ENCODE measurements at places on chromosomes 2 and 18.

DNA sequence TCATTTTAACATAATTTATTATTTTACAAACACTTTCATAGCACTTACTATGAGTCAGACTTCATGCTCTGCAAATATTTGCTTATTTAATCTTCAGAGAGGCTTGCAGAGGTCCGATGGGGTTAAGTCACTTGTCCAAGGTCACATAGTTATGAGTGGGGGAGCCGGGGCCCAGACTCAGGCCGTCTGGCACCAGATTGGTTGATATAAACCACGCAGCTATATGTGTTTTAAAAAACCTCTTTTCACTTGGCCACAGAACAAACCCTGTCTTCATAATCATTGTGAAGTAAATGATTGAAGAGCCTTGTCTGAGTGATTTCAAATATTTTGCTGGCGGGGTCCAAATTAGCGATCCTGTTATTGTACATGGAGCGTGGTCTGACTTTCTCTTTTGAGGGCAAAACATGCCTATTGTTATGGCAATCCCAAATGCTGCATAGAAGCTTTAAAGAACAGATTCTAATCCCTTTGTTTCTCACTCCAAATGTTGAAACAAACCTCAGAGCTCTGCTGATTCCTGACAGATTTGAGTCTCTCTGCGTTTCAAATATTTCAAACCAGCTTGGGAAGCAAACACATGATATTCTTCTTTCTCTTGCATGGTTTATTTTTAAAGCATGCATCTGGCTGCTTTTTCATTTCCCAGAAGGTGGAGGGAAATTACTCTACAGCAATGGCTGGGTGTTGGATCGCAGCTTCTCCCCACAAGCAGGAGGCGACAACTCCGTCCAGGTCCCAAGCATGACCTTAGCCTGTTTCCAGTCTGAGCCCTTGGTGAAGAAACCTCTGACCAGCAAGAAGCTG is 142.4 kb downstream of the DDX1 start:
- no peak for DNase-seq

- no peak for DNase-seq
Measured at GRCh38 chr2:240786871-240787311, 33.1 kb downstream of the KIF1A start.

GRCh38 chr2:195912079-195912478 is 156.6 kb downstream of the DNAH7 start:
- no peak for DNase-seq

GRCh38 chr18:67081482-67082211 is 434.9 kb downstream of the DSEL start:
- no peak for DNase-seq

- no peak for DNase-seq
Measured at GRCh38 chr2:10260130-10260529, 42.6 kb upstream of the HPCAL1 start.

DNA sequence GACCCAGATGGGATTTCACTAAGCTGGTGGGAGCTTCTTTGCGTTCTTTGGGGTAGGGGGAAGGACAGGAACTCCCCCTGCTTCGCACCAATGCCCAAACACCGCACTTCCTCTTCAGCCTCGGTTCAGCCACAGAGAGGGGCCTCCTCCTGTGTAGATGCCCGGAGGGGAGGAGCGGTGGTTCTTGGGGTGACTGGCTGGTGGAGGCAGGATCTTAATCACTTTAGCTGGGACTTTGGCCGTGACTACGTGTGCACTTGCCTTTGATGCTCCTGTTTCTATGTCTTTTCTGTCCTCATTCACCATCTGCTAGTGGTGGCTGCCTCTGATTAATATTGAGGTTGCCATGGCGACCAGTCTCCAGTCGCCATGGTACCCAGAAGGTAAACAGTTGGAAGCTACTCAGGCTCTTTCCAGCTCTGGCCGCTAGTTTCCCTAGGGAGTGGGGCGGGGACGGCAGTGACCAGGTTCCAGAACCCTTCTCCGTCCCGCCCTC is 1.9 kb downstream of the CNGA3 start:
- no peak for DNase-seq

- DNase-seq, result no peak
Measured at GRCh38 chr2:214107726-214108125, 303.1 kb upstream of the VWC2L start.

DNA sequence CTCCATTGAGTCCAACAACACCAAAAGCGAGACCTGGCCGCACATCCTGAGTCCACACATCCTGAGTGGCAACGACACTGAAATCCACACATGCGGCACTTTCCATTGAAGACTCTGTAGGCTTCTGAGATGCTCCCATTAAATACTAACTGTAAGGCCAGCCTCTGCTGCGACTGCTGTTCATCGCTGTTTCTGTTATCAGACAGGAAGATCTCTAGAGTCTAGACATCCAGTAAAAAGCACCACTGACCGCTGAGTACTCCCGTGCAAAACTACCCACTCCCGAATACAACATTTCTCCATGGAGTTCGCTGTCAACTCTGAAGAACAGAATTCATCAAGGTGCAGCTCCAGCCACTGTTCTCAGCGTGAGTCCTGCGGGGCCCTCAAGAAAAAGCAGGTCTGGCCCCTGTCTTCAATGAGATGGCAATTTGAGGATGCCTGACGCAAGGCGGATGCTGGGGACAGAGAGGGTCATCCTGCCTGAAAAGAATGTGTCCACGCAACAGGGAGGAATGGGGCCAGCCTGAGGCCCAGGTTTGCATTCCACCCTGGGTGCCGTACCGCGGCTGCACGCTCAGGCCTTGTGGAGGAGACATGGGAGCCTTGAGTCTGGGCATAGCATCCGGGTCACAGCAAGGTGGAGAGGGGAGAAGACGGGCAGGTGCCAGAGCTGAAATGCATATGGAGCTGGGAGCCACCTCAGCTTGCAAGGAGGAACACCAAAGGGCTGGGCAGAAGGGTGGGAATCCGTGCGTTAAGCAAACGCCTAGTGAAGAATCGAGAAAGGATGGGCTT is 61.9 kb downstream of the ZNF516 start:
- DNase-seq, result no peak
